Activated T-helper 17 cell treated with anti-CD3 and anti-CD28 coated beads, Interleukin-2, amount 50 U/mL, for 72 hours (primary cell): ENCODE measurements at places on chromosomes 2 and 18.

DNA sequence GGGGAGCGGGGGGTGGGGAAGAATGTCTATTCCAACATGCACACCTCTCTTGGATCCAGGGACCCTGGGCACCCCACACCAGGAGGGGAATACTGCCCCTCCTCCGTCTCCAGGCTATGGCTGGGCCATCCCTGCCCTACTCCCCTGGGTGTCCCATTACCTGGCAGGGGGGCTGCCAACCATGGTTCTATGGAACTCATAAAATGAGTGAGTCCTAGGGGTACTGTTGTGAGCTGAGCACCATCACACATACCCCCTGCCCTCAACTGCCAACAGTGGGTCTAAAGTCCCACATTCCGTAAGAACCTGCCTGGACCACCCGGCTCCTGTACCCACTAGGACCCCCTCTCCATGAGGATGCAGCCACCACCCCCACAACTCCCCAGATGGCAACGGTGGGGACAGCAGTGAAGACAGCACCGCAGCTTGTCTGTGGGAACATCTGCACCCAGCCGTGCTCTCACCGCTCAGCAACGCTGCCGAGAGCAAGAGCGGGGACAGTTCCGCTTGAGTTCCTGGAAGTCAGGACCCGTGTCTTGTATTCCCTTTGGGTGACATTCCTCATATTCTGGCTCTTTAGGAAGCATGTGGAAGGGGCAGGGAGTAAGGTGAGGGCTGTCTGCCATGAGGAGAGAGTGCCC is 41.5 kb downstream of the BIN1 start:
- ATAC-seq: no peak

- ATAC-seq: no peak
Measured at GRCh38 chr2:112140205-112140802, 2.1 kb downstream of the FBLN7 start.

DNA sequence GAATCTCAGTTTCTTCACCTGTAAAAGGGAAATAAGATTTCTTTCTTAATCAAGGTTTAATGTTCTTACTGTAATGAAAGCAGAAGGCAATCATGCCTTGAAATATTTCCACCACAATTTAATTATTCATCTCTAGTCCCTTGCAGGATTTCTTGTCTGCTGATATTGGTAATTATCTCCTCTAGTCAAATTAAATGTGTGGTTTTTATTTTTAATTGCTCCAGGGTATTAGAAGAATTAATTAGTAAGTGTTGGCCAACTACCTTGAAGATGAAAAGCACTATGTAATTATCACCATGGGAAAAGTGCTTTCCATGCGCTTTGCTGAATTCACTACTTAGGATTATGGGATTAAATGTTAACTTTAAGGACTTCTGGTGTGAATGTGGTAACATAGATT is 8.7 kb upstream of the LAPTM4A start:
- no peak for ATAC-seq

GRCh38 chr2:104701411-104701911 is 152.5 kb upstream of the POU3F3 start:
- no peak for ATAC-seq

GRCh38 chr18:63356272-63356896 is 10.6 kb downstream of the KDSR start:
- no peak for ATAC-seq

- ATAC-seq: no peak
Measured at GRCh38 chr2:5937321-5937720, 245.1 kb downstream of the SOX11 start.

DNA sequence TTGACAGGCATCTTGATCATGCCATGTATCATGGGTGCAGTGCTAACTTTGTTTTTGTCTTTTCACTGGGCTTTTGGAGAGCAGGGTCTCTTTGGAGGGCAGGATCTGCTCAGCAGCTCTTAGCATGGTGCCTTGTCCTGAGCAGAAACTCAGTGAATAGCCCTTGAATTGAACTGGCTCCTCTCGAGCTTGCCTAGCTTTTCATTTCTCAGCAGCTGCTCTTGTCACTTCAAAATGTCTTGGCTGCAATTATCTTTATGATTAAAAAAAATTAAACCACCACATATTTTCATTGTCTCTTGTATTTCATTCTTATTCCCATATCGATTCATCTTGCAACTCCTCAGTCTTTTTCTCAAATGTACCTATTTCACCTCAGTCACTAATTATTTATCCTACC is 50.5 kb downstream of the CCDC85A start:
- ATAC-seq: no peak

- ATAC-seq: no peak
Measured at GRCh38 chr2:48309900-48310299, 220.1 kb upstream of the STON1 start.

GRCh38 chr2:234252772-234253171 is 202.3 kb downstream of the SPP2 start:
- no peak for ATAC-seq

DNA sequence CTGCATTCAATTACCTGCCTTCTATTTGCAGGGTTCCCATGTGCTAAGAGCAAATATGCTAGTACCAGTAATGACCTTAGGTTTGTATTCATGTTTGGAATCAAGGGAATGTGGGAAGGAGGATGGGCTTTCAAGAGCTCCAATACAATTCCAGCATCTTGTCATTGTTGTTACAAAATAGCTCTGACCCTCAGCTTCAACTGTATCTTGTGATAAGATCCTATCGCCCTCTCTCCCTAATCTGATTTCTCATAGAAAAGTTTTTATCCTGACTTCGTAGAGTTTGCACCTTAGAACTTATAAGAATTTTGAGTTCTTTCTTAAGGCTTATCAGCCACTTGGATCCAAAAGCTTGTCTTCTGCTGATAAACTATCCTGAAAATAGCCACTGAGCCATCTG is 749.5 kb upstream of the ACVR2A start:
- ATAC-seq: no peak

GRCh38 chr2:215358312-215358845 is 46.5 kb downstream of the ATIC start:
- no peak for ATAC-seq

- ATAC-seq: no peak
Measured at GRCh38 chr2:128531856-128532255, 213.2 kb upstream of the HS6ST1 start.

DNA sequence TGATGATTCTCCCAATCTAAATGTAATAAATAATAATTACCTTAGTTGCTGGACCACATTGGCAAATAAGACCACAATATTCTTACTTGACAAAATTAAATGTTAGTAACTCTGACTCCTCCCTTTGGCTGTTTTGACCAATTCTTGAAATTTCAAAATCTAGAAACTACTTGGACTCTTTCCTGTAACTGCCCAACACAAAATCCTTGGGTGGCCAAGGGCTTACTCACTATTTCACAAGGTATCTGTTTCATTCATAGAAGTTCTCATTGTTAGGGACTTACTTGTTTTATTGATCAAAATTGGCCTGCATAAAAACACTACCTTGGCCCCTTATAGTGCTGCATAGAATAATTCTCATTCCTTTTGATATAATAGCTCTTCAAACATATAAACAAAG is 19.4 kb downstream of the CDH20 start:
- ATAC-seq: no peak

DNA sequence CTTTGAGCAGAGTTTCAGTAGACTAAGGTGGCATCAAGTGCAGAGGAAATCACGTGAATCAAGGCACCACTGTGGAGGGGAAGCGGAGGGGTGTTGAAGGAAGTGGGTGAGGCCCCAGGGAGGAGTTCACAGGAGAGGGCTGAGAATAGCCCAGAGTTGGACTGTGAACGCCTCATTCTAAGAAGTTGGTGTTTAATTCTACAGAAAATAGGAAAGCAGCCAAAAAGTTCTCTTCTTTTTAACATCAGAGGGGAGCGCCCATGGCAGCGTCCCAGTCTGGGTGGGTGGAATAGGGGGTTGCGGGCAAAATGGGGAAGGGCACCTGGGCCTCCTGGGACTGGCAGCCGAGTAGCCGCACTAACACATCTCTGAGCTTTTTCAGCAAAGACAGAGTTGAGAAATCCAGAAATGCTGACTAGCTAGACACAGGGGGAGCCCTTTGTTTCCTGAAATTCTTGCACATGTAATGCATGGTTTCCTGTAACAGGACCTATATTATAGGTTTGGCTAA is 97.0 kb downstream of the NEB start:
- peak; percentile 89 for ATAC-seq

GRCh38 chr2:40304340-40304739 is 147.6 kb downstream of the SLC8A1 start:
- ATAC-seq: no peak

- ATAC-seq: no peak
Measured at GRCh38 chr2:8623576-8623957, 58.3 kb upstream of the ID2 start.

DNA sequence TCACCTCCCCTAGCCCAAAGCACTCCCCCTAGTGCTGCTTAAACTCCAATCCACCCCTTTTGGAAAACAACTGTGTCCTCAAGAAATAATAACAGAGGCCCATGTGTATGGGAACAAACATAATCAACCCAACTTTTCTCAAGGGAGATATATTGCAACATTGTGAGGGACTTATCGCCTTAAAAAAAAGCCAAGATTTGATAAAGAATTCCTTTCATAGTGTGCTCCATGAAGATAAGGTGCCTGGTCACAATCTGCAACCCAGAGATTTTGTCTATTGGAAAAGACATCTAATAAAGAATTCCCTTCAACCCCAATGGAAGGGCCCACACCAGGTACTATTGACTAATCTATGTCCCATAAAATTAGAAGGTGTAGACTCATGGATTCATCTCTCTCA is 4.5 kb upstream of the RBFA start:
- no peak for ATAC-seq

- ATAC-seq: no peak
Measured at GRCh38 chr2:29443627-29444026, 328.4 kb downstream of the CLIP4 start.

DNA sequence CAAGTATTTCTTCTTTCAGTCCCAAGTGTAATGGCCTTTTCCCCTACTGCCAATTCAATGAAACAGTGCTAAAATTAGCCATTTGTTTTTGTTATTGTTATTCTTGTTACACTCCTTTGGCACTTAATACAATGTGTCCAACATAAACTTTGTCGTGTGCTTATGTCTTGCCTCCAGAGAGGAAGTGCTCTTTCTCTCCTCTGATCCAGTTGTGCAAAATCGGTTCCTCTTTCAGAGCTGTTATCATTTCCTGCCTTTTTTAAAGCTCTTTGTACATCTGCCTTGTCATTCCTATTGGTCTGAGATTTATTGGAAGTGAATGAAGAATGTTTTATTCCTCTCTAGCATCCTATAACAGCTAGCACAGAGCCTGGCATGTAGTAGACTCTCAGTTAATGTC is 623.2 kb upstream of the ID2 start:
- no peak for ATAC-seq

DNA sequence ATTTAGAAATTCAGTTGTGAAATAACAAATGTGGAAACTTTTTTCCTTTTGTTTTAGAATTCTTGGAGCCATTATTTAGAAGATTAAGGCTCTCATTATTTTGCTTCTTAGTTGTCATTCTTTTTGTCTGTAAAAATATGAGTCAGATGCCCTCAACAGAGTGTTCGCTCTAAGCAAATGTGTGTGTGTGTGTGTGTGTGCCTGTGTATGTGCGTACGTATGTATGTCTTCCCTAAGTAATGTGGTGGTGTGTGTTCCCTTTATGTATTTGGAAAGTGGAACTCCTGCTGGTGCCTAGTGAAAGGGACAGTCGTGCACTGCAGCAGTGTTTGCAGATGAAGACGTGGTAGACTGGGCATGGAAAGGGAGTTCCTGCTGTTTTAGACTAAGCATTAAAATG is 27.5 kb downstream of the ZNF407 start:
- no peak for ATAC-seq

GRCh38 chr2:217939629-217940245 is 63.1 kb downstream of the TNS1 start:
- ATAC-seq: no peak

DNA sequence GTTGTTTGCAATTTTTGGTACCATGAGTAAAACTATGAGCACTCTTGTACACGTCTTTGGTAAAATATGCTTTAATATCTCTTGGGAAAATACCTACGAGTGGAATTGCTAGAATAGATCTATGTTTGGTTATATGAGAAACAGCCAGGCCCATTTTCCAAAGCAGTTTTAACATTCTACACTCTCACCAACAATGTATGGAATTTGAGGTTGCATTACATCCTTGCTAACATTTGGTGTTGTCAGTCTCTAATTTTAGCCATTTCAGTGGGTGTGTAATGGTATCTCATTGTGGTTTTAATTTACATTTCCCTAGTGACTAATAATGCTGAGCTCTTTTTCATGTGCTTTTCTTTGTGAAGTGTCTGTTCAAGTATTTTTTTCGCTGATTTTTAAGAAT is 118.9 kb upstream of the TCF4 start:
- no peak for ATAC-seq

DNA sequence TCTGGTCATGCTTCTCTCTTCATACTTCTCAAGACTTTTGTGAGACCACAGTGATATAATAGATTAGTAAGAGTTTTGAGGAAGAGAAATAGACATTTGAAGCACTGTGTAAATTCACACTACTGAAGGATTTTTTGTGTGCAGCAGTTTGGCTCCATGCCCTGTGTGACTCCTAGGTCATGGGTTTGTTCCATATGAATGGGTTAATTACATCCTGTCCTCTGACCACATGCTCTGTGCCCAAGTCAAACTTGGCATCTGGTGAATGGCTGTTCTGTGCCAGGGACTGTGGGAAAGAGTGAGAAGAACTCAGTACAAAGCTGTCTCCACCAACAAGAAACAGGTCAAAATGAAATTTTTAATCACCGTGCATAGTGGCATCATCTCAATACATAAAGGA is 304.0 kb downstream of the LNPK start:
- ATAC-seq: no peak

GRCh38 chr18:5057386-5058348 is 139.4 kb downstream of the AKAIN1 start:
- ATAC-seq: peak; percentile 49

DNA sequence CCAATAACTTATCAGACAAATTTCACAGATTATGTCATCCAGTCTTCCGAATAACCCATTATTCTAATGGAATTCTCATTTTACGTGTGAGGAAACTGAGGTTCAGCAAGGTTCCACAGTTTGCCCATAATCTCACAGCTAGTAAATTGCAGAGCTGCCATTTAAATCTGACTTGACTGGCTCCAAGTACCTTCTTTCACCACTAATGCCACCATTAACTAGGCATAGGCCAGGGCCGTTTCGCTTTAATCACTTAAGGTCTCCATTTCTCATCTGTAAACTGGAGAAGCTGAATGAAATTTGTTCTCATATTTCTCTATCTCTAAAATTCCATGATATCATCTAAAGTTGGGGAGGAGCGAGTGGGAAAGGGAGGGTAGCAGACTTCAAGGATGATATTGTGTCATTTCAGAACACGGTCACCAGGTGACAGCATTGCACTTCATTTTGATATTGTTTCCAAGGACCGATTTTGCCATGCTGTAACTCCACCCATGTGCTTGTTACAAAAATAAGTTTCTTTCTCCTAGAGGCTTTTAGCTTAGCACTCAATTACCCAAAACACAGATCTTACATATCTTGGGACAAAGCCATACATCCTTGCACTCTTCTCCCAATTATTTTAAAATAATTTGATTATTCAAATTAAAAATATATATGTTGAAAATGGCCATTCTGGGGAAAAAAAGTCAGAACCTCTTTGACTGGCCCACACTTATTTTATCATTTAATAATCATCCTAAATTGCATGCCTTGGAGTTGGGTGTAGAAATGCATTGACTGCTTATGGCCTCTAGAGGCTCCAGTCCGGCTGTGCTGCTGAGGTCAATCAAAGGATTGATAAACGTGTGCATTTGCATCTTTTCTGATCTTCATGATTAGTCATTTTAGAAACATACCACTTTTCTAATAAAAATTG is 123.8 kb downstream of the AKAIN1 start:
- peak; percentile 40 for ATAC-seq
